ENCODE measurements at places on chromosomes 16 and 17. TPM values are rescaled to one million over a fixed set of nuclear protein-coding genes. Genes with fewer than 3 reads are reported as not detected.

DNA sequence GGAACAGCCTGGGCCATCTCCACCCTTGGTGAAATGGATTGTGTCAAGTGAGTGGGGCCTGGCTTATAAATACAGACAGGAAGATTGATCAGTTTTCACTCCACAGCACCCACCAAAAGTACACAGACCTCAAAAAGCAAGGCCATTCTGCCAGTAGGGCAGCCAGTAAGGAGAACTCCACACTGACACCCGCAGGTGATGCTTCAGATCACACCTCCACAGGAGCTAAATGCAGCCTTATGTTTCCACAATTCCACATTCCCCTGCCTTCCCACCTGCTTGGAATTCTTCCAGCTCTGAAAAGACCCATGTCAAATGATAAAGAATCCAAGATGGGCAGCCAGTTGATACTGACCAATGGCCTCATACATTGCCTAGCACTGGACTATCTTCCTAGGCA, 191.1 kb downstream of the ZFHX3 start:
- no peak overlapping the region for H3K27ac ChIP-seq
- no peak for DNase-seq
- H3K27me3 ChIP-seq = no peaks in the 10 kb centered on the region
- no peak overlapping the region for H3K4me3 ChIP-seq
- no peaks in the 10 kb centered on the region for H3K36me3 ChIP-seq

DNA sequence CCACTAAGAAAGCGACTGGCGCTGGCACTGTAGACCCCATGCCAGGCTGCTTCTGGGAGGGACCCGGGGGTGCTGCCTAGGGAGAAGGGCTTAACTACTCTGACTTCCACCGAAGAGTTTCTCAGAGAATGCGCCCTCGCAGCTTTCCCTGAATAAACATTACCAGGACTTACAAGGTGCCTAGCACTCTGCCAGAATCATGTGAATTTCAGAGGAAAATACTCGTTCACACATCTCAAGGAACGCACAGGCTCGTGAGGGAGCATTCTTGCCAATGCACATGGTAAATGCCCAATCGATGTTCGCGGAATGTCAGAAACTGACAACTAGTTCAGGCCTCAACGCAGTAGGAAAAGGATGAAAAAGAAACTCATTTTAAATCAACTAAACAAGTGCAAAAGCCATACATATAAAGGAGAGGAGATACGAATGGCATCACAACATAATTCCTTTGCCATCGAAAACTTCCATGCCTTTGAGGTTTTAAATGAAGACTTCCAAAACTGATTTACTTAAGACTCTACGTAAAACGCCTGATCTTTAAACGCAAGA, 999 bp downstream of the CMC2 start:
- peak overlapping the region; percentile 96 for H3K4me3 ChIP-seq
- DNase-seq = peak; percentile 31
- H3K27ac ChIP-seq = peak overlapping the region; percentile 100
- no peaks in the 10 kb centered on the region for H3K36me3 ChIP-seq

- no peak overlapping the region for H3K4me3 ChIP-seq
- H3K36me3 ChIP-seq = no peaks in the 10 kb centered on the region
- peaks cover 21% of the 10 kb centered on the region for H3K4me1 ChIP-seq
- H3K27me3 ChIP-seq = no peaks in the 10 kb centered on the region
These were observed 32.9 kb downstream of the CPSF4L start for GRCh38 chr17:73228748-73229236.

DNA sequence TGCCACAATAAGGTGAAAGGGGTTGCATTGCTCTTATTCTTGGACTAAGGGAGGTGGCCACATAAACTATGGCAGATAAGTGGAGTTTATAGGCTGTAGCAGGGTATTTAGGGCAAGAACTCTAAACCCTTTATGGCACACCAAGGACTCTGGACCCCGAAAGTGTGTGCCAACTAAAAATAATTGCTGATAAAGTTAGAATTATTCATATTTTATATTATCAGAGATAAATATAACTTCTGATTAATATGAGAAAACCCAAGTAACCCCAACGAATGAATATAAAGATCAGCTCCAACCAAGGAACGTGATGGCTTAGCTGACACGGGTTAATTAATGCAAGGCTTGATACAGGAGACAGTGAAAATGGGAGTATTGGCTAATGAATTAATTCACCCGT, 8.8 kb upstream of the SDR42E1 start:
- H3K27ac ChIP-seq = no peak overlapping the region
- H3K36me3 ChIP-seq = no peaks in the 10 kb centered on the region
- H3K4me3 ChIP-seq = no peak overlapping the region
- H3K4me1 ChIP-seq = no peaks in the 10 kb centered on the region
- peaks cover 2% of the 10 kb centered on the region for H3K27me3 ChIP-seq

DNA sequence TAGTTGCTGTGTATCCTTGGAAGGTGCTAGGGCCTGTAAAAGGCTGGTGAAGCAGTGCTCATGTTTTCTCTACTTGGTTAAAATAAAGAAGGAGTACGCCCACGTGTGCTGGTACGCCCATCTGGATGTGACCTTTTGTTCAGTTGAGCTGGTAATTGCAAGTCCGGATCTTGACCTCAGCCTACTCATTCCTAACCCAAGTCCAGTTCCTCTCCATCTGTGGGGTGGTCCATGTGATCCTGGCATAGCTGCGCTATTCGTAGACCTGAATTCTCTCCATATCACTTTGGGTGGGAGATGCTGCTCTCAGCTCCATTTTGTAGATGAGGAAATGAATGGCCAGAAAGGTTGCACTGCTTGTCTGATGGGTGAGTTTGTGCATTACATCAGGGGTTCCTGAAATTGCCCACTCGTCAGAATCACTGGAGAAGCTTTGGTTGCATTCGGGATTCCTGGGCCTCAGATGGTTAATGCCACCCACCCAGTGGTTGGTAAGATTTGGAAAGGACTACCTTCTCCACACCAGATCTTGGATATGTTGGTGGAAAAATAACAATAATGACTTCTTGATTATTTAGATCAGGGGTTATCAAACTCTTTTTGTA, 328.8 kb downstream of the CPPED1 start:
- no peaks in the 10 kb centered on the region for H3K36me3 ChIP-seq
- no peaks in the 10 kb centered on the region for H3K4me1 ChIP-seq
- H3K27ac ChIP-seq = no peak overlapping the region
- DNase-seq = no peak
- no peak overlapping the region for H3K4me3 ChIP-seq

DNA sequence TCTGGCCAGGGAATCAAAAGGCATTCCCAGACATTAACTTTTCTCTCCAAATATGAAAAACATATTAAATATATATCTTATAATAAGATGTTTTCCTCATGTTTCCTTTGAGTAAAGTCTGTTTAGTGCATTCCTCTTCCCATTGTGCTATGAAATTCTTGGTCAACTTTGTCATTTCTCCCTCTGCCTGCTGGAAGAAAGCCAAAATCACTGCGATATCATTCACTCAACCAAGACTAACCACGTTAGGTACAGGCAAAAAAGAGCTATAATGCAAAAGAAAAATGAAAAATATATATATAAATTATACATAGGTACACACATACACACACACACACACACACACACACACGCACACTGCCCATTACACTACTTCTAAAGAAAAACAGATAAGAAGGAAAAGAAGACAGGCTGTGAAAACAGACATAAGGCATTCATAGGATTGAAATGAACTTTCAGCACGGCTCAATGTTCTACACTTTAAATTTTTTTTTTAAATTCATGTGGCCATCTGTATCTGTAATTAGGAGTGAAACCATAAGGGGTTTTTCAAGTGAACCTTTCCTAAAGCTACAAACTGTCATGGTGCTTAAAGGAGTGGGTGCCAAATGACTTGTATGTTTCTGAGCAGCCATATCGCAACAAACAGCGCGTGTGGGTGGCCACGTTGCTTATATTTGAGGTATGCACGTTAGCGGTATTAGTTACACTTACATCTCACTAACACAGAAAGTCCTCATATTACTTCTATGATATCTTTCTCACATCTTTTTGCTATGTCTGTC, 71.6 kb upstream of the PSMD7 start:
- no peak overlapping the region for H3K4me3 ChIP-seq
- peaks cover 2% of the 10 kb centered on the region for H3K4me1 ChIP-seq
- H3K27ac ChIP-seq = peak overlapping the region; percentile 29
- DNase-seq = peak; percentile 84
- no peaks in the 10 kb centered on the region for H3K36me3 ChIP-seq

GRCh38 chr16:75011634-75012307, 12.9 kb downstream of the ZNRF1 start:
- DNase-seq = peak; percentile 58
- peak overlapping the region; percentile 78 for H3K27ac ChIP-seq
- H3K4me1 ChIP-seq = peaks cover 11% of the 10 kb centered on the region
- H3K27me3 ChIP-seq = no peaks in the 10 kb centered on the region
- H3K4me3 ChIP-seq = no peak overlapping the region

Gene EVI2A
- 1.9 TPM for polyA plus RNA-seq

GRCh38 chr17:152860-153420, 15.6 kb downstream of the SCGB1C2 start:
- H3K27me3 ChIP-seq = peaks cover 3% of the 10 kb centered on the region
- peaks cover 2% of the 10 kb centered on the region for H3K4me1 ChIP-seq
- no peaks in the 10 kb centered on the region for H3K36me3 ChIP-seq
- H3K27ac ChIP-seq = no peak overlapping the region
- no peak overlapping the region for H3K4me3 ChIP-seq
- DNase-seq = no peak

Gene NPIPB2
- polyA plus RNA-seq = 6.1 TPM

Gene CDIP1
- 33.1 TPM for polyA plus RNA-seq

DNA sequence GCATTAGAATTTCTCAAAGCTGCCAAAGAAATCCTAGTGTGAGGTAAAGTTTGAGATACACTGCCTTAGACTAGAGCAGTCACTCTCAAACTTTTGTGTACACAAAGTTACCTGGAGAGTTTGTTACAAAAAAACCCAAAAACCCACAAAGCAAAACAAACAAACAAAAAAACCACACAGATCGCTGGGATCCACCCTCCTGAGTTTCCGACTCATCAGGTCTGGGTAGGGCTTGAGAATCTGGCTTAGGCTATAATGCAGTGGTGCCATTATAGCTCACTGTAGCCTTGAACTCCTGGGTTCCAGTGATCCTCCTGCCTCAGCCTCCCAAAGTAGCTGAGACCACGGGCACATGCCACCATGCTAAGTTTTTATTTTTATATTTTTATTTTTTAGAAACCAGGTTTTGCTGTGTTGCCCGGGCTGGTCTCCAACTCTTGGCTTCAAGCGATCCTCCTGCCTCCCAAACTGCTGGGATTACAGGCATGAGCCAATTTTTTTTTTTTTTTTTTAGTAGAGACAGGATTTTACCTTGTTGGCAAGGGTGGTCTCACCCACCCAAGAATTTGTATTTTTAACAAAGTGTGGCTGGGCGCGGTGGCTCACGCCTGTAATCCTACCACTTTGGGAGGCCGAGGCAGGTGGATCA, 22.3 kb upstream of the SMG1 start:
- H3K4me1 ChIP-seq = no peaks in the 10 kb centered on the region
- DNase-seq = no peak
- H3K36me3 ChIP-seq = no peaks in the 10 kb centered on the region
- no peak overlapping the region for H3K27ac ChIP-seq
- no peak overlapping the region for H3K4me3 ChIP-seq
- H3K27me3 ChIP-seq = no peaks in the 10 kb centered on the region

Gene CNGB1
- not detected for polyA plus RNA-seq

DNA sequence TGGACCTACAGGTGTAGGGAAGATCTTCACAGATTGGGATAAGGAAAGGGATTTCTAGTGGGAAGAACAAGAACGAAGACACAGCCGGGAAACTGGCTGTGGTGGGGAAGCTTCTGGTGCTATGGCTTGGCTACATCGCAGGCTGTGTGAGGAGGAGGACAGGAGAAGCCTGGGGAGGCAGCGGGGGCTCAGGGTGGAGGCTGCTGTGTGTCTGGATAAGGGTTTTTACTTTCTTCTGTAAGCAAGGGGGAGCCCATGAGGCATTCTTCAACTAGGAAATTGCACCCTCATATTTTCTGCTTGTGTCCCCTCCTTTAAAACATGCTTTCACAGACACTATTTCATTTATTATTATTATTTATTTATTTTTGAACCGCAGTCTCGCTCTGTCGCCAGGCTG, 2.9 kb upstream of the RHBDF2 start:
- no peaks in the 10 kb centered on the region for H3K36me3 ChIP-seq
- no peak for DNase-seq
- peaks cover 18% of the 10 kb centered on the region for H3K27me3 ChIP-seq
- no peak overlapping the region for H3K27ac ChIP-seq
- H3K4me3 ChIP-seq = no peak overlapping the region
- peaks cover 27% of the 10 kb centered on the region for H3K4me1 ChIP-seq

GRCh38 chr16:30113711-30114333, 485 bp upstream of the GDPD3 start:
- peaks cover 61% of the 10 kb centered on the region for H3K36me3 ChIP-seq
- H3K27me3 ChIP-seq = no peaks in the 10 kb centered on the region
- H3K27ac ChIP-seq = no peak overlapping the region
- no peak for DNase-seq
- no peak overlapping the region for H3K4me3 ChIP-seq

DNA sequence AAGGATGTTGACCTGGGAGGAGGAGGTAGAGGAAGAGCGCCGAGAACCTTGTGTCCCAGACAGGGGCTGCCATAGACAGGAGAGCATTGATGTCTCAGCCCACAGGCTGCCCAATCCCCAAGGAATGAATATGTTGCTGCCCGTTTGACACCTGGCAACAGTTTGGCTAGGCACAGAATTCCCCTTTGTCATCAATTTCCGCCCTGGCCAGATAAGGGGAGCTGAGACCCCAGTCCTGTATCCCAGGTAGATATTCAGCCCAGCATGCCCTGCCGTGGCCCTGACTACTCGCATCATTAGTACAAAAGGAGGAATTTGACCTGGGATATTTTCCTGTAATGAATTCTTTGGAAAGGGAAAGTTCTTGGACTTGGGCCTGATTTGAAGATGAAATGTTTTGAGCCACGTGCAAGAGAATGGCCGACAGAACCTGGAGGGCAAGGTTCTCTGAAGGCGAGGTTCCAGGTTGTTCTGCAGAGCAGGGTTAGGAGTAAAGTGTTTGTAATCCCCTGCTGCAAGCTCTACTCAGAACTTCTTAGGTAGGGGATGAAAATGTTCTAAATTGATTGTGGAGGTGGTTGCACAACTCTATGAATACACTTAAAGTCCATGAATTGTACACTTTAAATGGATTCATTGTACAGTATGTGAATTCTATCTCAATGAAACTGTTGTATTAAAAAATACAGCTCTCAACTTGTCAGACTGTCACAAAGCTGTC, 108.8 kb downstream of the SOCS1 start:
- no peaks in the 10 kb centered on the region for H3K36me3 ChIP-seq
- no peak for DNase-seq
- no peaks in the 10 kb centered on the region for H3K27me3 ChIP-seq
- H3K4me1 ChIP-seq = peaks cover 40% of the 10 kb centered on the region
- H3K4me3 ChIP-seq = no peak overlapping the region
